Osteoblast (primary cell): ENCODE measurements at places on chromosomes 7 and 10. TPM values are rescaled to one million over a fixed set of nuclear protein-coding genes. Genes with fewer than 3 reads are reported as not detected.

The GIMAP8 gene
- not detected in 2 replicates for total RNA-seq

The EPHA1 gene
- total RNA-seq = not detected in 2 replicates

The CHST15 gene
- total RNA-seq = 22.8 and 36.2 TPM in 2 replicates

The PDE1C gene
- total RNA-seq = 143 and 149 TPM in 2 replicates

- peak; percentile 80 for DNase-seq
Observed at GRCh38 chr10:122510326-122510725, 49.0 kb downstream of the HTRA1 start.

The RSPH10B2 gene
- total RNA-seq = under 0.01 TPM in 1 of 2 replicates, not detected in the other
